ENCODE measurements at places on chromosomes 6 and 20.
A peak's percentile ranks its signal among the peaks of the same experiment; 100 is the strongest.

- DNase-seq = no peak
These were observed 533.8 kb upstream of the ID4 start for GRCh38 chr6:19303383-19303782.

GRCh38 chr6:38207375-38207774 lies 387.8 kb downstream of the ZFAND3 start:
- DNase-seq = no peak

DNA sequence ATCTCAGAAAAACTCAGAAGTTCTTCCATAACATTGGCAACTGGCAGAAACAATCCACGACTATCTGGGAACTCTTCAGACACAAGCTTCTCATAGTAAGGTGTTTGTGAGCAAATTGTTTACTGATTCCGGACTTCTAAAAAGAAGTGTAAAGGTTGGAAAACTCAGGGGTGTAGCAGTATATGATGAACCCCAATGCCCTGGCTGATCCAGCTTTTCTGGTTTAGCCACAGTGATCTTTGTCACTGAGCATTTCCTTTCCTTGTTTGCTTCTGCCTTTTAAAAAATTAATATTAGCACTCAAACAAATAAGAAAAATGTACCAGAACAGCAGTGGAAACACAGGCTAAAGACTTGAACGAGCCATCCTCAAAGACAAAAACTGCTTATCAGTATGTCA lies 4.9 kb downstream of the RGS17 start:
- no peak for DNase-seq

- DNase-seq = no peak
These were observed 85.9 kb upstream of the PRSS16 start for GRCh38 chr6:27161603-27161945.

- DNase-seq = no peak
These were observed 38.7 kb downstream of the KAT14 start for GRCh38 chr20:18176318-18176785.

DNA sequence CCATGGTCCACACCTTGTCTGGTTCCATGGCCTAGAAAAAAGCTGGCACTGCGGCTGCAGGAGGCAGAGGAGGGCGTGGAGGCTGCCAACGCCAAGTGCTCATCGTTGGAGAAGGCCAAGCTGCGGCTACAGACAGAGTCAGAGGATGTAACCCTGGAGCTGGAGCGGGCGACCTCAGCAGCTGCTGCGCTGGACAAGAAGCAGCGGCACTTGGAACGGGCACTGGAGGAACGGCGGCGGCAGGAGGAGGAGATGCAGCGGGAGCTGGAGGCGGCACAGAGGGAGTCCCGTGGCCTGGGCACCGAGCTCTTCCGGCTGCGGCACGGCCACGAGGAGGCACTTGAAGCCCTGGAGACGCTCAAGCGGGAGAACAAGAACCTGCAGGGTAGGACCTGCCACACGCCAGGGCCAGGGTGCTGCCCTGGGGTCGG lies 43.4 kb downstream of the MYH7B start:
- DNase-seq = no peak

- no peak for DNase-seq
These were observed 36.2 kb upstream of the CDYL start for GRCh38 chr6:4740032-4740431.

GRCh38 chr20:47620808-47621805 lies 119.4 kb downstream of the NCOA3 start:
- DNase-seq = no peak

DNA sequence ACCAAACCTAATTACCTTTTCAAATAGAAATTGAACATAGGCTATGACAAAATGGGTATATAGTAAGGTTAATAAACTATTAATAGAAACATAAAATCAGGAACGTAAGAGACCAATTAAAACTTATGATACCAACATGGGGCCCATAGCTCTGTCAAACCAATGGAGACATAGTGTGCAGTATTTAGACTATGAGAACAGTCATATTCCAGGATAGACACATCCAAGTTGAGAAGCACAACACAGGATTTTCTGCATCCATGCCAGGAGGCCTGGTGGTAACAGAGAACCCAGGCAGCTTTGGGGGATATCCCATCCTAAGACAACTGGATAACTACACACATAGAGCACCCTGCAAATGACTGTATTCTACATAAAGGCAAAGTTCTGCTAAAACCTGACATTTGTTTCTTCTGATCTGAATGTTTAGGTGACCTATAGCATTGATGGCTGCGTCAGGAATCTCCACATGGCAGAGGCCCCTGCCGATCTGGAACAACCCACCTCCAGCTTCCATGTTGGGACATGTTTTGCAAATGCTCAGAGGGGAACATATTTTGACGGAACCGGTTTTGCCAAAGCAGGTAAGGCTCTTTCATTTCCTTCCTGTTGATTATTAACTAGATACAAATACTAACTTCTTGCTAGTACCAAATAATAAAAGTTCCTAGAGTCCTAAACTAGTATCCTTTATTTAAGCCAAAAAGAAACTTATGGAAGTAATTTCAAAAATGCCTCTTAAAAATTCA lies 202.7 kb downstream of the ARHGAP18 start:
- no peak for DNase-seq

DNA sequence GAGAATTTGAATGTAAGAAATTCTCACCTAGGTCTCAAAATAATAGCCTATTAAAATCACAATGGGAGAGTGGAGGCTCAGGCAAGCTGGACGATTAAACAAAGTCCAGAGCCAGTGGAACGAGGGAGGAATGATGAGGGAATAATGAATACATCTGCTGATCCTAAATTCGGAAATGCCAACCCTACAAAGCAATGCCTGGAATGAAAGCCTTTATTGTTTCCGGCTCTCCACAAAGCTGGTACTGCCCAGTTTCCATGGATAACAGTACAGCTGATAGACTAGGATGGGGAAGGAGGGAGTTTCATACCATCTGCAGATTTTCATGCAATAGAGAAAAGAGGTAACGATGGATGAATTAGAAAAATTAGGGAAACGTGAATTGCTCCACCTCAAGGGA lies 356.1 kb downstream of the CBLN4 start:
- DNase-seq = no peak

- no peak for DNase-seq
These were observed 35.0 kb upstream of the TENT5A start for GRCh38 chr6:81787313-81788068.

- DNase-seq = no peak
These were observed 87.4 kb upstream of the JAG1 start for GRCh38 chr20:10761232-10761631.

- DNase-seq = no peak
These were observed 52.4 kb upstream of the SIM1 start for GRCh38 chr6:100517106-100517505.

- DNase-seq = no peak
These were observed 214.2 kb downstream of the SYNDIG1 start for GRCh38 chr20:24683676-24684075.

DNA sequence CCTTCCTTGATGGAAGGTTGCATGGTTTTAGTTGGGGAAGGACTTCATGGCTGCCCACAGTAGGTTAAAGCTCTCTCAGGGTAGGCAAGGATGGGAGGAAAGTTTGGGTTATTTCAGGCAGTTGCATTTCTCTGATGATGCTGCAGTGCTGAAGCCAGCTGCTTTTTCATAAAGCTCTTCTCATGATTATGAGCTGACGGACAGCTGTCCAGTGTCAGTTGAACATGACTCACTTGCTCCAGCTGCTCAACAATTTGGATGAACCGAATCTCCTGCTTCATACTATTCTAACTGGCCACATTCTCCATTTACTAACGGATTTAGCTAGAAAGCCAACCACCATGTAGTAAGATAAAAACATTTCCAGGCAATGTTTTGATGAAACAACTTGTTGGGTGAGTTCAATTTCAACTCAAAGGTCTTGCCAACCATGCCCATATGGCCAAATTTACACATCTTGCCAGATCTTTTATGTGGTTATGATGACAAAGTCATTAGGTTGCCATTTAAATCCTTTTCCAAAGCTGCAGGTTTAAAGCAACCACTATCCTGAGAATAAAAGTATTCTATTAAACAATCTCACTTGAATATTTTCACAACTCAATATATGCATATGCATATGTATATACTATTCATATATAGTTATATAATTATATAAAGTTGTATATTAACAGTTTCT lies 125.9 kb downstream of the HS3ST5 start:
- DNase-seq = no peak

- no peak for DNase-seq
These were observed 26.6 kb downstream of the ZHX3 start for GRCh38 chr20:41290804-41291389.

- DNase-seq = peak; percentile 56
These were observed 82.7 kb upstream of the DUSP22 start for GRCh38 chr6:209432-210103.

DNA sequence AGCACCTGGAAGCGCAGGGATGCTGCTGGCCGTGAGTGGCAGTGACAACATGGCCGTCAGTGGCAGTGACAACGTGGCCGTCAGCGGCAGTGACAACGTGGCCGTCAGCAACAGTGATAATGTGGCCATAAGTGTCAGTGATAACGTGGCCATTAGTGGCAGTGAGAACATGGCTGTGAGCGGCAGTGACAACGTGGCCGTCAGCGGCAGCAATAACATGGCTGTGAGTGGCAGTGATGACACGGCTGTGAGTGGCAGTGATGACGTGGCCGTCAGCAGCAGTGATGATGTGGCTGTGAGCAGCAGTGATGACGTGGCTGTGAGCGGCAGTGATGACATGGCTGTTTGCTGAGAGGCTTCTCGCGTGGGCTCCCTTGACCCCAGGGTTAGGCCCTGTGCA lies 169.8 kb downstream of the ERMARD start:
- DNase-seq = no peak

- no peak for DNase-seq
These were observed 231.9 kb downstream of the BMP2 start for GRCh38 chr20:6999381-6999780.

DNA sequence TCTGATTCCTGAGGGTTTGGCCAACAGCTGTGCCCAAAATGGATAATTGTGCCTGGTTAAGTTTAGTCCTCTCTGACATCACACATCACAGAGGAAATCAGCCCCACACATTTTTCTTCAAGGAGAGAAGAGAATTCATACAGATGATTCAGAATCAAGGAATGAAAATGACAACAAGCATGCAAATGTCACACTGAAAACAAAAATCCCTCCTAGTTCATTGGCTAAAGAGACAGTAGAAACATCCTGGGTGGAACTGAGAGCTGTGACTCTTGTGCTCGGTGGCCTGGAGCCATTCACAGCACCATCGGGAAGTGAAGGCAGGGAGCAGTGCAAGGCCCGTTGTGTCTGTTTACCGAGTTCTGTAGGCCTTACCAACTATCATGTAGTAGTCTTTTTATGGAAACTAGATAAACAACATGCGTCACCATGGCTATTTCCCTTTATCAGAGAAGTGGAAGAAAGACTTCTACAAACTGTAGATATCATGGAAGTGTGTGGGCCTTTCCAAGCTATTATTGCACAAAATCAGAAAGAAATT lies 81.7 kb upstream of the TENT5A start:
- no peak for DNase-seq

DNA sequence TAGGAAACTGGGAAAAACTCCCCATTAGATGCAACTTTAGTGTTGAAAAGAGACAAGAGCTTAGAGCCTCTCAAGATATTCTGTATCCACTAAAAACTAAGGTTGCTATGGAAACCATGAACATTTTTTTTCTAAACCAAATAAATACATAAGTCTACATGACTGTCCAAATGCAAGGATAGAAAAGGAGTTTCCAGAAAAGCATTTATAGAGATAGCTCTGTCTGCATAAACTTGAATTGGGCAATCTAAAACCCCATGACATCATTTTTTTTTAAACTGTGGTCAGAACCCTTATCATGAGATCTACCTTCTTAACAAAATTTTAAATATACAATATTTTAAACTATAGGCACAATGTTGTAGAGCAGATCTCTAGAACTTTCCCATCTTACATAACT lies 36.4 kb upstream of the FAM83B start:
- DNase-seq = no peak

- DNase-seq = no peak
These were observed 82.7 kb upstream of the TOP1 start for GRCh38 chr20:40945754-40946450.

Measured in stimulated activated CD4-positive, alpha-beta T cell treated with anti-CD3 and anti-CD28 coated beads, Interleukin-12 subunit alpha, Interleukin-12 subunit beta, amount 100 ng/mL, for 4 hours (primary cell).